ENCODE measurements at places on chromosomes 4 and X.

- DNase-seq: no peak
Measured at GRCh38 chr4:99024481-99025275, 29.2 kb downstream of the METAP1 start.

DNA sequence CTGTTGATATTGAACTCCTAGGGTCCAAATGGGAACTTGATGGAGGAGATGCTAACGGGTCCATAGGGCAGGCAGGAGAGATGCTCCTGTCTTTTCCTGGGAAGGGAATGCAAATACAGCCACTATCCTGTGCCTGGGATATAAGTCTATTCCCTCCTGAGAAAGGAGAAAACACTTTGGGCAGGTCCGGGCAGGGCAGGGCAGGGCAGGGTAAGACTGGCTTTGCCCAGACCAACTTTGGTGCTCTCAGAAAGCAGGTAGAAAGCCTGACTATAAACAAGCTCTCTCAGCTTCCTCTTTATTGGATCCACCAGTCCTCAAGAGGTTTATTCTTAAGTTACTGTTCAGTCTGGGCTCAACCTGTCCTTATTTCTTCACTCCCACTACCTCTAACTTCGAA, 232.3 kb downstream of the PTTG2 start:
- no peak for DNase-seq

DNA sequence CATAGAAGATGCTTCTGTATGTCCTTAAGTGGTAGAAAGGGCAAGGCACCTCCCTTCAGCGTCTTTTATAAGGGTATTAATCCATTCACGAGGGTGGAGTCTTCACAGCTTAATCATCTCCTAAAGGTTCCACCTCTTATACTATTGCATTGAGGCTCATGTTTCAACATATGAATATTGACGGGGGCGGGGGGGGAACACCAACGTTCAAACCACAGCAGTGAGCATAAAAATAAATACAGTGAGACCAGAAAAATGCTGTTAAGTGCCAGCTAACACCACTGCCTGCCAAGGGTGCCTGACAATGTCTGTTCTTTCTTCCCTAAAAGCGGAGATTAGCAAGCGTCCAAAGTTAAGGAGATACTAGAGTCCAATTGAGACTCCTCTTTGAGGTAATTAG, 323.3 kb downstream of the STK32B start:
- DNase-seq: no peak

GRCh38 chr4:107737450-107737849, 17.4 kb upstream of the PAPSS1 start:
- no peak for DNase-seq

- no peak for DNase-seq
Measured at GRCh38 chrX:140057001-140057411, 91.7 kb upstream of the CXorf66 start.

DNA sequence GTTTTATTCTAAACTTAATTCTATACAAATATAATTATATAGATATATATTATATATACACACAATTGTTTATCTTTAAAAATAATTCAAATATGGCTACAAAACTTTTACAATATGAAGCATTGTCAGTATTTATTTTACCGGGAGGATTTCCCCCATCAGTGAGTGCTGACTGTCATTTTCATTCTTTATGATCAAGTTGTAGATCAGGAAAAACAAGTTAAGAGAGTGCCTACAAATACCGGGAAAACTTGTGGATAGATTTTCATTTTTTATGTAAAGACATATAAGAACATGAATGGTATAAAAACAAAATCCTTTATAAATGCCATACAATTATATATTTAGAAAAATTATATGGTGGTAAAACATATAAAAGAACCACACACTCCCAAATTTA, 37.8 kb downstream of the CLCN3 start:
- DNase-seq: no peak

DNA sequence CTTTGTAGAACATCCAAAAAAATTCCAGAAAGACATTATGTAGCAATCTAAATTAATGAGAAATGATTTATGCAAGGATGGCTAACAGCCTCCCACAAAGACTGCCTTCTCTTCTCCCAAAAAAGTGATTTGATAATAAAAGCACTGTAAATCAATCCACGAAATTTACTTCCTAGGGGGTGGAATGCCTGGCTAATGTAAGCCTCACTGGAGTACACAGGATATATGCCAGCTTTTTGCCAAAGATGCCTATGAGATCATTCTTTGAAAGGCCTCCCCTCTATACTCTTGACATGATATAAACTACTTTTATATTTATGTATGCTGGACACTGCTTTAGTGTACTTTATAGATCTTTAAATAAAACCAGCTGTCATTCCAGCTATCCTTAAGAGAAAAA, 211.1 kb downstream of the ADAMTS3 start:
- no peak for DNase-seq

DNA sequence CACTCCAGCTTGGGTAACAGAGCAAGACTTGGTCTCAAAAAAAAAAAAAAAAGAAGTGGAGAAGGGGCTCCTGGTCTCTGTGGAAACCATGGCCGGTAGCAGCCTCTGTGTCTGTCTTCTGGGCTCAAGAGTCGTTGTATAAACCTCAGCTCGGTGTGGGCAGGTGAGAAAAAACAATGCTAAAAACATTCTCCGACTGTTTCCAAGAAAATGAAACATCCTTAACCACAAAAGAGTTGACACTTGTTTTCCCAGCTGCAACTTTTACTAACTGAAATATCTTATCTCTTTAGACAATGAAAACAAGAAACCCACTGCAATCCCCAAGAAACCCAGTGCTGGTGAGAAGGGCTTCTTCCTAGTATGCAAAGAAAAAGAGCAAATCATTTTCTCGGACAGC, 26.2 kb downstream of the CD99 start:
- DNase-seq: no peak

GRCh38 chrX:49040376-49040955, 2.7 kb downstream of the TFE3 start:
- DNase-seq: no peak

DNA sequence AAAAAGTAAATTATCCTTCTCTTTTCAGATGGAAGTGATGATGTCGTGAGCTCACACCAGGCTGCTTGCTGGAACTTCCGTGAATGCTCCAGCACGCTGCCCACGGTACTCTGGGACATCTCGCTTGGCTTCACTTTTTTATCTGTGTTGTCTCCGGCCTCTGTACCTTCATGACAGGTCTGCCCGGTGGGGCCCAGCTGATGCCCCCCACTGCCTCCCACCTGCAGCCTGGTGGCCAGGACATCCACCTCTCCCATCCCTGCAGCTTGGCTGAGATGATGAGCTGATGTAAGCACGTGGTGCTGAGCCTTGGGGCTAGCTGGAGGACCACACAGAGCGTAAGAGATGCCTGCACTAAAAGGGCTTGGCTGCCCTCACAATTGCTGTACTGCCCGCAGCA, 59.0 kb upstream of the HELT start:
- no peak for DNase-seq

DNA sequence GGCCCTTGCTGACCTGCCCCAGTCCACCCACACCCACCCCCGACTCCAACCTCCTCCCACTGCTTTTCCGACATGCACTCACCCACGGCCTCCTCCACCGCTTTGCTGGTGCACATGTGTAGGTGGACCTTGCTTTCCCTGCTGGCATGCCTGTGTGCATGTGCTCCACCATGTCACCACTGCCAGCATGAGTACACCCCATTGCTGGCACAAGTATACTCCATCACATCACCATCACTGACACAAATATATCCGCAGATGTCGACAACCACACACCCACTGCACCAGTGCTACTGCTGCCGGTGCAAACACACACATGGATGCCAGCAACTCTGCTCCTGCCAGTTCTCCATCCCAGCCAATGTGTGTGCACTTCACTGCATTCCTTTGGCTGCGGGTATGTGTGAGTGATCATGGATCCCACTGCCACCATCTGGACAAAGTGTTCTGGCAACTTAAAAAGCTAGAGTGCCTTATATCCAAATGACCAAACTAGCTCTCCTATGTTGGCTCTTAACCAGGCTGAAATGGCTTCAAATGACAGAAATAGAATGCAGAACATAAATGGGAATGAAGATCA, 1072.3 kb downstream of the RAPGEF2 start:
- no peak for DNase-seq

DNA sequence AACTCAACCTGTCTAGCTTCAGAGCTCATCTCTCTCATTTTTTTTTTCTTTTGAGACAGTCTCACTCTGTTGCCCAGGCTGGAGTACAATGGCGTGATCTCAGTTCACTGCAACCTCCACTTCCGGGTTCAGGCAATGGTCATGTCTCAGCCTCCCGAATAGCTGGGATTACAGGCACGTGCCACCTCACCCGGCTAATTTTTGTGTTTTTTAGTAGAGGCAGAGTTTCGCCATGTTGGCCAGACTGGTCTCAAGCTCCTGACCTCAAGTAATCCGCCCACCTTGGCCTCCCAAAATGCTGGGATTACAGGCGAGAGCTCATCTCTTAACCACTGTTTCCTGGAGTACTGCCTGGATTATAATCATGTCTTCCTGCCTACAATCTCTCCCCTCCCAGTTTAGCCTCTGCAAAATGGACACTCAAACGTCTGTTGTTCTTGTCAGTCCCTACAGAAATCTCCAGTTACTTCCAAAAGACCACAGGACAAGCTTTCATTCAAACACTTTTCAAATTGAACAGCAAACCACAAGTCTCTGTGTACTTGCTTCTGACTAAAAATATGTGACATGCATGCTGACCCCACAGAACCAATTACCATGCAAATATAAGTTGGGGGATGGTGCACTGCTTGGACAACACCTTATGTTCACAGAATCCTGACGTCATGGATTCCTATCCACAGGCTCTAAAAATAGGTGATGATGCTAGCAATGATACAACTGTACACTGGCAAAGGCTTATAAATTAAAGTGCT, 137.2 kb downstream of the SH3KBP1 start:
- no peak for DNase-seq

- no peak for DNase-seq
Measured at GRCh38 chr4:36330796-36331195, 49.4 kb downstream of the DTHD1 start.

DNA sequence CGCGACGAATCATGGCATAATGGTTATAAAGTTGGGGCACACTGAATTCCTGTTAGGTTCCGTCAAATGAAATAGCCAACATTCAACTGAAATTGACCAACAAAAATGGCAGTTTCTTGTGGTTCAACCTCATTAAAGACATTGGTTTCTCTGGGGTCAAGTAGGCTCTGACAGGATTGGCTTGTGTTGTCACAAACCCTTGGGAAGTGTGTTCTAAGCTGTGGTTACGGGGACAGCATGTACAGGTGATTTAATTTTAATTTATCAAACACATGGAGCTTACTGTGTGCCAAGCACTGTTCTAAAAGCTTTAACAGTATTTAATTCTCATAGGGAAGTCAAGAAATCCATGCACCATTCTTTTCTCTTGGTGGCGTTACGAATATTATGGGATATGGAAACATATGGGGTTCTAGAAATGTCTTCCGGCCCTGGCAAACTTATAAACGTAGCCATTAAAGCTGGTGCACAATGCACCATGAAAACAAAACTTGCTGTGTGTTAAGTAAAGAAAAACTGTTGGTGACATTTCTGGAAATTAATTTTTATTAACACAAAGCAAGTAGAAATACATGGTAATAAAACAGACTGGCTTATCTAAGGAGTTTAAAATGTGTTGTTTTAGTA, 891 bp downstream of the XK start:
- DNase-seq: no peak

DNA sequence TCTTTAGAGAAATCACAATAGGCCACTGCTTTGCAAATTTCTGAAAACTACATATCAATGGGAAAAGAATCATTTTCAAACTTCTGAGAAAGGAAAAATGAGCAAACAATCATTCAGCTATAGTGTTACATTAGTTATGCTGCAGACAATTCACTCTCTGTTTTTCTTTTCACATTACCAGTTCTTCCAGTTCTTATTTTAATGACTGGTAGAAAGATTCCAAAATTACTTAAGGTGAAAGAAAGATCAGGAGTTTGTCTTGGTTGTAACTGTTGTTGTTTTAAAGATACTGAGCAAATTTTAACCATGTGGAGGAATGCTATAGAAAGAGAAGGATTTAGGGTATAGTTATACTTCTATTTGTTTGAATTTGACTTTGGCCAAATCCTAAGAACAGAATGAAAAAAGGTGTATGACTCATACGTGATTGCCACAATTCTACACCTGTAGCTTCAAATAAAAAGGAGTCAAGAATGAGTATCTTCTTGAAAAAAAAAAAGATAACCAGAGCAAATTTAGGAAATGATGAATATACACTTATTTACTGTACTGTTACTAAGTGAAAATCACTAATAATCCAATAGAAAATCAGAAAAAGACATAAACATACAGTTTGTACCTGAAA, 21.0 kb upstream of the RASGEF1B start:
- DNase-seq: no peak

DNA sequence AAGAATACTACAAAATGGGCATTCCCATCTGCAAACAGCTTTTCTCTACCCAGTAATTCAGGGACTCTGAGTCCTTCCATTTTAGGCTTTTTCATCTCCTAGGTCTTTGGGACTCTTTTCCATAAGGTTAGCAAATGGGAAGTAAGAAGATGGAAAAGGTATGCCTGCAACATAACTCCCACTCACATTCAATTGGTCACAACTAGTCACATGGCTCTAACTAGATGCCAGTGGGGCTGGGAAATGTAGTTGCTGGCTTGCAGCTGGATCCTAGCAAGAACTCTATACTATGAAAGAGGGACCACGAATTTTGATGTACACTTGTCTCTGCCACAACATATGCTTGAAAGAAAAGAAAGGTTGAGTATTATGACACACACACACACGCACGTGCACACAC, 954.9 kb upstream of the FTHL17 start:
- DNase-seq: no peak
